Cardiac muscle cell (in vitro differentiated cells and primary cell): ENCODE measurements at places on chromosomes 12 and 14. TPM values are rescaled to one million over a fixed set of nuclear protein-coding genes. Genes with fewer than 3 reads are reported as not detected.
A peak's percentile ranks its signal among the peaks of the same experiment; 100 is the strongest.

The ZNF385A gene
- 13.0 and 20.0 TPM in 2 replicates for total RNA-seq

The C12orf42 gene
- not detected in 2 replicates for total RNA-seq

The TAS2R43 gene
- total RNA-seq = 0.53 and 2.7 TPM in 2 replicates

The ANO6 gene
- 34.8 and 50.8 TPM in 2 replicates for total RNA-seq

The PTPRR gene
- total RNA-seq = not detected in 2 replicates

The LRRK2 gene
- 7.9 and 9.3 TPM in 2 replicates for total RNA-seq

The GRIP1 gene
- 5.2 and 7.4 TPM in 2 replicates for total RNA-seq

The TMEM233 gene
- 0.06 and 0.07 TPM in 2 replicates for total RNA-seq

The MYH6 gene
- total RNA-seq = 4,520 and 8,484 TPM in 2 replicates

The CCDC196 gene
- not detected in 2 replicates for total RNA-seq

The CAPZA3 gene
- not detected in 2 replicates for total RNA-seq

DNA sequence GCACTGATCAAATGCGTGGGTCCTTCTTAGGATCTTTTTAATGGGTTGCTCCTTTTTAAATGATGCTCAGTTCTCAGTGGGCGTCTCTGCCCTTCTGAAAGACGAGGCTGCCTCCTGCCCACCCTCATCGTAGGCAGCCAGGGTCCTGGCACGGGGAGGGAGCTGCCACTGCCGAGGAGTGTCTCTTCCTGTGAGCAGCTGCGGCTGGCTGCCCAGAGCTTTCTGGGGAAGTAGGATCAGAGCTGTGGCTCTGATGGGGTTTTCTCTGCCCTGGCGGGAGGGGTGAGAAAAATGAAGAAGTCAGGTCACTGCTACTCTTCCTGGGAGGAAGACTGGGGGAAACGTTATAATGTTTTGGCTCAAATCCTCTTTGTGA is 31.1 kb upstream of the BEGAIN start:
- no peaks in the 10 kb centered on the region for H3K36me3 ChIP-seq
- H3K4me3 ChIP-seq = no peak overlapping the region
- no peak overlapping the region for H3K27ac ChIP-seq
- no peaks in the 10 kb centered on the region for H3K4me1 ChIP-seq

DNA sequence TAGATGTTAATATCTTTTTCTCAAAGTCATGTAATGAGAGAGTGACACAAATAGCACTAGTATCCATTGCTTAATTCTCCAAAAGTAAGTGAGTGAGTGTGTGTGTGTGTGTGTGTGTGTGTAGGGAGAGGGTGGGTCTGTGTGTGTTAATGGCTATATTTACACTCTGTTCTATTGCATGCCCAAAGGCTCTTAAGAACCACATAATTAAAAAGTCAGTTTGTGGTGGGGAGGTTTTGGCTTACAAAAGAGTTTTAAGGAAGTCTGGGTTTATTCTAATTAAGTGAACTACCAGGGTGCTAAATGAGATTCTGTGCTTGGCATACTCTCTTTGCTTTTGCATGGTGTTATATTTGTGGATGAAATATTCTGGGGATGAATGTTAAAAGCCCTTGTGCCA is 1897.6 kb upstream of the FLRT2 start:
- no peaks in the 10 kb centered on the region for H3K27me3 ChIP-seq
- H3K4me3 ChIP-seq = no peak overlapping the region
- no peak for DNase-seq
- H3K27ac ChIP-seq = no peak overlapping the region
- no peaks in the 10 kb centered on the region for H3K4me1 ChIP-seq
- H3K36me3 ChIP-seq = no peaks in the 10 kb centered on the region

GRCh38 chr12:52445876-52446275 is 6.1 kb downstream of the KRT6B start:
- H3K27me3 ChIP-seq = peaks cover 7% of the 10 kb centered on the region
- no peak overlapping the region for H3K27ac ChIP-seq
- no peak overlapping the region for H3K4me3 ChIP-seq
- H3K4me1 ChIP-seq = peaks cover 6% of the 10 kb centered on the region

- no peak overlapping the region for H3K27ac ChIP-seq
- no peaks in the 10 kb centered on the region for H3K27me3 ChIP-seq
- no peaks in the 10 kb centered on the region for H3K4me1 ChIP-seq
- H3K4me3 ChIP-seq = no peak overlapping the region
Observed at GRCh38 chr14:98223106-98223505, 1048.9 kb downstream of the BCL11B start.

GRCh38 chr12:569803-570434 is 93.3 kb downstream of the NINJ2 start:
- no peaks in the 10 kb centered on the region for H3K36me3 ChIP-seq
- peaks cover 7% of the 10 kb centered on the region for H3K4me1 ChIP-seq
- no peaks in the 10 kb centered on the region for H3K27me3 ChIP-seq
- peak overlapping the region; percentile 37 for H3K4me3 ChIP-seq
- no peak overlapping the region for H3K27ac ChIP-seq

- H3K4me1 ChIP-seq = no peaks in the 10 kb centered on the region
- no peak overlapping the region for H3K27ac ChIP-seq
- no peaks in the 10 kb centered on the region for H3K27me3 ChIP-seq
Observed at GRCh38 chr12:46357438-46358324, 14.9 kb downstream of the SLC38A2 start.

GRCh38 chr14:20657216-20658211 is 16.0 kb upstream of the OR6S1 start:
- H3K4me1 ChIP-seq = no peaks in the 10 kb centered on the region
- H3K27me3 ChIP-seq = peaks cover 93% of the 10 kb centered on the region
- H3K36me3 ChIP-seq = no peaks in the 10 kb centered on the region

DNA sequence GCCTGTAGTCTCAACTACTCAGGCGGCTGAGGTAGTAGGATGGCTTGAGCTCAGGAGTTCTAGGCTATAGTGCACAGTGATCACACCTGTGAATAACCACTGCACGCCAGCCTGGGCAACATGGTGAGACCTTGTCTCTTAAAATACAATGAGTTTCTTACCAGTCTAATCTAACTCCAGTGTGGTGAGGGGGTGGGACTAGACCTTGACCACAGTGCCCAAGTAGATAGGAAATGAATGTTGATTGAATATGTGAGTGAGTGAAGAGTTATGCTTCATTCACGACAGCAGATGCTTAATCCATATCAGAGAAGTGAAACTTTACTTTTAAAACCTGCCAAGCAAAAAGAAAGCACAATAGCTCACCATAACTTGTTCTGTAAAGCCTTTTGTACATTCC is 11.2 kb upstream of the AK7 start:
- H3K4me3 ChIP-seq = no peak overlapping the region
- no peak for DNase-seq
- H3K27ac ChIP-seq = no peak overlapping the region
- peaks cover 2% of the 10 kb centered on the region for H3K4me1 ChIP-seq
- peaks cover 24% of the 10 kb centered on the region for H3K36me3 ChIP-seq
- H3K27me3 ChIP-seq = no peaks in the 10 kb centered on the region

DNA sequence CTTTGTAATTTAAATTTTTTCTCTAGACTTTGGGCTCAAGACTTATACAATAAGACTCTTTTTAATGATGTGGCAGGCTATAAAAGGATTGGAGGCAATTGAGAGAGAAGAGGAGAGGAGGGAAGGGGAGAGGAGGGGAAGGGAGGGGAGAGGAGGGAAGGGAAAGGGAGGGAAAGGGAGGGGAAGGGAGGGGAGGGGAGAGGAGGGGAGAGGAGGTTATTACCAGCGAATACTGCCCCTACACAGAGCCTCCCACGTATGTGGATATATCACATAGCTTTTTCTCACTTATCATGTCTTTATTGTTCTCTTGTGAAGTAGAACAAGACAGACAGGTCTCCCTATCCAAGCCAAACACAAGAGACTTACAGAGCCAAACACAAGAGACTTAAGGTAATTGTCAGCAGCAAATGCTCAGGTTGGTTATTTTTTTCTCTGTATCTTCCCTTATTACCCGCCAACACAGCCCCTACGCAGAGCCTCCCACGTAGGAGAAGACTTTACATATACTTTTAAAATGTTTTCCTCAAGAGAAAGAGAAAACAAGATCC is 63.1 kb downstream of the DRAM1 start:
- H3K27ac ChIP-seq = no peak overlapping the region
- no peaks in the 10 kb centered on the region for H3K36me3 ChIP-seq
- no peak for DNase-seq

DNA sequence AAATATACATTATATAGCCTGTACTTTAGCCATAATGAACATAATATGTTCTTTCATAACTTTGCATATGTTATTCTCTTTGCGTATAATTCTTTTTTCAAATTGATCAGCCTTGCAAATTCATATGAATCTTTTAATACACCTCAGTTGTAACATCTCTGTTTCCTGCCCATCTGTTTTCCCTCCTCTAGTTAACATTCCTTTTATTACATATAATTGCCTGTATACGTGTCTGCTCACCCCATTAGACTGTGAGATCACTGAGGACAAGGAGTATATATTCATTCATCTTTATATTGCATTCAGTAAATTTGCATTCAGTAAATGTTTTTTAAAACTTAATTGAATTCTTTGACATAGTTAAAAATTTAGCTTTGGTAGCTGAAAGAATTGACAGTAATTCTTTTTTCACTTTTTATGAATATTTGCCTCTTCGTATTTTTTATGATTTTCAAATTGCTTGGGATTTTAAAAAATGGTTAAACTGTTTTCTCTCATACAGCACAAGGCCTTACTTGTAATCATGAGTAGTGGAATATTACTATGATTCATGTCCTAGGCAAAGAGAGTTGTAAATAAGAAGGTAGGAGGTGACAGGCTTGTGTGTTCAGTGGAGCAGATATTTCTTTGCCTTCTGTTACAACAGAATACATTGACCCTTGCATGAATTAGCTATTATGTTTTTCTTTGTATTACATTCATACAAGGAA is 32.8 kb upstream of the KLHL42 start:
- H3K4me1 ChIP-seq = no peaks in the 10 kb centered on the region
- H3K4me3 ChIP-seq = no peak overlapping the region
- no peak for DNase-seq
- no peak overlapping the region for H3K27ac ChIP-seq
- H3K27me3 ChIP-seq = no peaks in the 10 kb centered on the region

DNA sequence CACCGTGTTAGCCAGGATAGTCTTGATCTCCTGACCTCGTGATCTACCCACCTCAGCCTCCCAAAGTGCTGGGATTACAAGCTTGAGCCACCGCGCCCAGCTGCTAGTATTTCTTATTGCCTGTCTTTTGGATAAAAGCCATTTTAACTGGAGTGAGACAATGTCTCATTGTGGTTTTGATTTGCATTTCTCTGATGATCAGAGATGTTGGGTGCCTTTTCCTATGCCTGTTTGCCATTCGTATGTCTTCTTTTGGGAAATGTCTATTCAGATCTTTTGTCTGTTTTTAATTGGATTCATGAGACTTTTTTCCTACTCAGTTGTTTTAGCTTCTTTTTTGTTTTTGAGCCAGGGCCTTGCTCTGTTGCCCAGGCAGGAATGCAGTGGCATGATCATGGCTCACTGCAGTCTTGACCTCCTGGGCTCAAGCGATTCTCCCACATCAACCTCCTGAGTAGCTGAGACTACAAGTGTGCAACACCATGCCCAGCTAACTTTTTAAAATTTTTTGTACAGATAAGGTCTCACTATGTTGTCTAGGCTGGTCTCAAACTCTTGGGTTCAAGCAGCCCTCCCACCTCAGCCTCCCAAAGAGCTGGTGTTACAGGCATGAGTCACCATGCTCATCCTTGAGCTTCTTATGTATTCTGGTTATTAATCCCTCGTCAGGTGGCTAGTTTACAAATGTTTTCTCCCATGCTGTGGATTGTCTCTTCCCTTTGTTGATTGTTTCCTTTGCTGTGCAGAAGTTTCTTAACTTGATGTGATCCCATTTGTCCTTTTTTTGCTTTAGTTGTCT is 65.9 kb downstream of the ACACB start:
- H3K27me3 ChIP-seq = no peaks in the 10 kb centered on the region
- DNase-seq = no peak
- H3K4me3 ChIP-seq = no peak overlapping the region
- H3K4me1 ChIP-seq = no peaks in the 10 kb centered on the region

GRCh38 chr12:114764510-114764909 is 80.5 kb upstream of the TBX3 start:
- H3K27ac ChIP-seq = no peak overlapping the region
- no peaks in the 10 kb centered on the region for H3K27me3 ChIP-seq
- no peaks in the 10 kb centered on the region for H3K36me3 ChIP-seq
- no peak overlapping the region for H3K4me3 ChIP-seq

- H3K27ac ChIP-seq = peak overlapping the region; percentile 12
- DNase-seq = peak; percentile 63
- no peaks in the 10 kb centered on the region for H3K36me3 ChIP-seq
- H3K4me1 ChIP-seq = peaks cover 6% of the 10 kb centered on the region
Observed at GRCh38 chr12:29782871-29783772, 620 bp downstream of the TMTC1 start.

- H3K36me3 ChIP-seq = no peaks in the 10 kb centered on the region
- H3K4me3 ChIP-seq = no peak overlapping the region
- no peaks in the 10 kb centered on the region for H3K27me3 ChIP-seq
- H3K4me1 ChIP-seq = no peaks in the 10 kb centered on the region
Observed at GRCh38 chr12:130401703-130402102, 64.0 kb downstream of the PIWIL1 start.

DNA sequence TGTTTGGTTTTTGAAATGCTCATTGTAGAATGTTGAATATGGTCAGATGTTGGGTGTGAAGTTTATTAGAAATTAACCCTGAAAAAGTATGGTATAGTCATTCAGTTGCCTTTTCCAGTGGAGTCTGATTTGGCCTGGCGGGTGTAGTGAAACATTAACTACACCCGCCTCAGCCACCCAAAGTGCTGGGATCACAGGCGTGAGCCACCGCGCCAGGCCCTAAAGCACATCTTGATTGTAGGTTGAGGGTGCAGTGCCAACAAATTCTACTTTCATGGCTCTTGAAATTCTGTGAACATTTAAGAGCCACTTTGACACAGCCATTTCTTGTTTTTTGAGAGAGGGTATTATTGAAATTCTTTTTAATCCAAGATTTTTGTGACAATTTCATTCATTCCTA is 624.9 kb downstream of the DIO2 start:
- no peak for DNase-seq
- H3K4me1 ChIP-seq = peaks cover 10% of the 10 kb centered on the region
- H3K36me3 ChIP-seq = no peaks in the 10 kb centered on the region
- no peak overlapping the region for H3K27ac ChIP-seq

- no peak overlapping the region for H3K27ac ChIP-seq
- no peak for DNase-seq
- no peaks in the 10 kb centered on the region for H3K4me1 ChIP-seq
- no peak overlapping the region for H3K4me3 ChIP-seq
Observed at GRCh38 chr12:46722394-46723185, 103.2 kb downstream of the SLC38A4 start.

GRCh38 chr14:68404652-68405183 is 388.1 kb downstream of the ZFP36L1 start:
- no peaks in the 10 kb centered on the region for H3K27me3 ChIP-seq
- H3K4me3 ChIP-seq = no peak overlapping the region
- no peak for DNase-seq
- H3K27ac ChIP-seq = peak overlapping the region; percentile 77
- H3K36me3 ChIP-seq = no peaks in the 10 kb centered on the region

GRCh38 chr14:30214461-30215090 is 286.9 kb upstream of the PRKD1 start:
- H3K36me3 ChIP-seq = no peaks in the 10 kb centered on the region
- no peaks in the 10 kb centered on the region for H3K4me1 ChIP-seq
- H3K27ac ChIP-seq = no peak overlapping the region
